ENCODE measurements at places on chromosomes 5 and 9. TPM values are rescaled to one million over a fixed set of nuclear protein-coding genes. Genes with fewer than 3 reads are reported as not detected.

PDE8B gene
- 6.4 TPM for total RNA-seq

PCDHGA6 gene
- 23.6 TPM for total RNA-seq

DNA sequence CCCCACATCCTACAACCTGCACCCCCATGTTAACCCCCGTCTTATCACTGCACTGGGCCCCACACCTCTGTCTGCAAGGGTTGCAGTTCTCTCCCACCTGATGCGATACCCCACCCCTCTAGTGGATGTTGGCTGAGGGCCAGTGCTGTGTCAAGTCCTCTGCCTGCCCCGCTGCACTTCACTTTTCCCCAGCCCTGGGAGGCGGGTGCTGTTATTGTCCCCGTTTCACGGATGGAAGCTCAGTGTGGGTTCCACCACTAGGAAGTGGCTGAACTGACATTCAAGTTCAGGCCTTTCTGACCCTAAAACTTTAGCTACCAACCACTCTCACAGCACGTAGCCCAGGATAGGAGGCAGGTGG, 3.5 kb downstream of the SNCB start:
- DNase-seq: no peak

DNA sequence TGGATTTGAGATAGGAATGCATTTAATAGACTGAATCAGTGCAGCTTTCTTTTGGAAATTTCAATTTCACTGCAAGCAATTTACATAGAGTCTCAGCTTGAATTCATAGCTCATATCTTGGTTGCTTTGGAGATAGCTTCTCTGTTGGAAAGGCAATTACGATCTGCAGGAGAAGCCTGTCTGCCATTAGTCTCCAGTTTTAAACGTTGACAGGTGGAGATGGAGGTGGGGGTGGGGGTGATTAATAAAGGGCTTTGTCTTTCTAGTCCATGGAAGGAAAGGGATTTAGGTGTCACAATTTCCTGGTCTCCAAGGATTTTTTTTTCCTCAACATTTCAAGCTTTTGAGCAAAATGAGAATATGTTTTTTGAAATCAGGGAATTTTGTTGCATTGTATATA, 184.7 kb downstream of the CARTPT start:
- no peak for DNase-seq

DNA sequence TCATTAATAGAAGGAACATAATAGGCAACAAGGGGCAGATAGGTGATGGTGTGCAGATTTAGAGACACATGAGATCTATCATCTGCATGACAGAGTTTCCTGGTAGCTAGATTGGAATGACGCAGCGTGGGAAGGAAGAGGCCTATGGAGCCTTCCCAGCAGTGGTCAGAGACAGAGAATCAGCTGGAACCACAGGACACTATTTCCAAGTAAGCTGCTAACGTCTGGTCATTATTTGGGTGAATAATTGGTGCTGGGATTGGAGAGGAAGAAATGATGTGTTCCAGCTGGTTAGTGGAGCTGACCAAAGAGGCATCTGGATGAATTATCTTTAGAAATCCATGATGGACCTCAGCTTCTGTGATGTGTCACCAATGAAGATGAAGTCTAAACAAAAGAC, 91.2 kb upstream of the PRR16 start:
- no peak for DNase-seq

GRCh38 chr5:142143878-142144277, 35.3 kb downstream of the NDFIP1 start:
- DNase-seq: peak; percentile 48

DNA sequence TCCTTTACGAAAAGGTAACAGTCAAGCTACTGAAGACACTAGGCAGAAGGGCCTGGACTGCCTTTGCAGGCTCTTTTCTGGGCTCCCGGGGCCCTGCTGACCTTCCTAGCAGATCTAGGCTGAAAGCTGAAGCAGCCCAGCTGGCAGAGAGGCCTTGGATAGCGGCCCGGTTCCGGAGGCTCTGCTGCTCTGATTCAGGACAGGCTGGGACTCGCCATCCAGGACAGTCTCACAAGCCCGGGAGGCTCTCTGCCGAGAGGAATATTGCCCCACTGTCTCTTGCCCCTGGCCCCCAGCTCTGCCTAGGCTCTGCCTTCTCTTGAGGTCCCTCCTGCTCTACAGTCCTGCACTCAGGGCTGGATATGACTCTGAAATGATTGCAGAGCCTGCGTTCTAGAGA, 67.8 kb downstream of the PSD2 start:
- DNase-seq: peak; percentile 95

IFNA13 gene
- total RNA-seq: not detected

Data from cerebellum (tissue), 4 donors.